Activated CD8-positive, alpha-beta T cell treated with anti-CD3 and anti-CD28 coated beads for 36 hours (primary cell): ENCODE measurements at places on chromosomes 5 and 9.

- DNase-seq, result no peak
Observed at GRCh38 chr5:34526682-34527305, 129.3 kb upstream of the RAI14 start.

GRCh38 chr5:33299621-33300208 is 141.1 kb upstream of the TARS1 start:
- no peak for DNase-seq

DNA sequence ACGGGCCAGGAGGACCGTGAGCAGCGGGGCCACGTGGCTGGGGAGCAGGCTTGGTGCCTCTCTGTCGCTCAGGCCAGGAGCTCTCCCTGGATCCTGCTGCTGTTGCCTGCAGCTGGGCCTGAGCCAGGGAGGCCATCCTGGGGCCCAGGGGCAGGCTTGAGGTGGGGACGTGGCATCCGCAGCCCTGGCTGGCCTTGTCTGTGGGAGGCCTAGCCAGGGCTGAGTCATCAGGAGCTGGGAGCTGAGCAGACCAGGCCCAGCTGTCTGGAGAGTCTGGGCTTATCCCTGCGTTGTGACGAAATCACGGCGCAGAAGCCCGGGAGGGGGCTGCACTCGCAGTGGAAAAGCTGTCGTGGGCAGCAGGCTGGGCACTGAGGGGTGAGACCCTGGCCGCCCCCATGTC is 138.8 kb upstream of the COL5A1 start:
- DNase-seq, result no peak

- DNase-seq, result no peak
Observed at GRCh38 chr9:16106021-16106571, 553.3 kb downstream of the CCDC171 start.

- DNase-seq, result peak; percentile 22
Observed at GRCh38 chr9:840343-840742, 1.2 kb upstream of the DMRT1 start.

- no peak for DNase-seq
Observed at GRCh38 chr9:80496901-80497556, 925.3 kb downstream of the TLE4 start.

DNA sequence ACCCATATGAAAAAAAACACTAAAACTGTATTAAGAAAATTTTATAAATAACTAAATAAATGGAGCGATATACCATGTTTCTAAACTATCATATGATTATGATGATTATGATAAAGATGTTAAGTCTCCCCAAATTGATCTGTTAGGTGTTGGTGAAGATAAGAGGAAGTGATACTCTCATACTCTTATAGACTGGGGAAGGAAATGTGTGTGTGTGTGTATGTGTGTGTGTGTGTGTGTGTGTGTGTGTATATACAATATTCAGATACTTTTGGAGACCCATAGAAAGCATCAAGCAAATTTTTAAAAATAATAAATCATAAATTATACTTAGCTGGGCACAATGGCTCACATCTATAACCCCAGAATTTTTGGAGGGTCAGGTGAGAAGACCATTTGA is 62.9 kb downstream of the TMEM232 start:
- no peak for DNase-seq

DNA sequence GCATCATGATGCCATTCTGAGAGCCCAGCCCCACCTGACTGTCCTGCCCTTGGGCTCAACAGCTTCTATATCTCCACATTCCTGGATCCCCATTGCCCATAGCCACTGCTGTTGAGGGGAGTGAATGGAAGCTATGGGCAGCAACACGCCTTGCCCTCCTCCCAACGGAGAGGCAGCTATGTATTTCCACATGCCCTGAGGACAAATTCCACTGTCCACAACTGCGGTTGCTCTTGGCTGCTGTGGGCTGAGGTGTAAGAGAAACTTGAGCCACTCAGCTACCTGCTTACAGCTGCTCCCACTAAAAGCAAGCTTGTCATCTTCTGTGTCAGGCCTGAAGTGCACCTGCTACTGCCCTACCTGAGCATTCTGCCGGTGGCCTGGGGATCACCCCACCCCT is 222.9 kb downstream of the PSAT1 start:
- DNase-seq, result no peak

GRCh38 chr5:174533751-174534241 is 190.6 kb upstream of the MSX2 start:
- DNase-seq, result no peak

DNA sequence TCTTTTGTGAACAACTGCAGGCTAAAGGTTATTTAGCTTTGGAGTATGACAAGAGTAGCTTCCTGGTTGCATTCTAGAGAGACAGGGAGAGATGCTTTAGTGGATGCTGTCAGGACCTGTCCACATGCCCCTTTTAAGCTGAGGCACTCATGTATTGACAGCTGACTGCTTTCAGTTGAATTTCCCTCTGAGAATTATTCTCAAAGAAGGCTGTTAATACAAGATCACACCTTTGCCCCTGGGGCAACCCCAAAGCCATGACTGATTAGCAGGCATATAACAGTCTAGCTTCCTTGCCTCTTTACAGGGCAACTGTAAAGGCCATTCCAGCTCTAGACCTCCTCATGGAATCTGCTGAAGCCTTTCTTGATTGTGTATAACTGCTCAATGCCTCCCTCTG is 117.6 kb upstream of the ATP10B start:
- no peak for DNase-seq

- no peak for DNase-seq
Observed at GRCh38 chr5:32004404-32004803, 169.7 kb downstream of the GOLPH3 start.

GRCh38 chr5:41925555-41925951 is 472 bp downstream of the FBXO4 start:
- DNase-seq, result peak; percentile 40

DNA sequence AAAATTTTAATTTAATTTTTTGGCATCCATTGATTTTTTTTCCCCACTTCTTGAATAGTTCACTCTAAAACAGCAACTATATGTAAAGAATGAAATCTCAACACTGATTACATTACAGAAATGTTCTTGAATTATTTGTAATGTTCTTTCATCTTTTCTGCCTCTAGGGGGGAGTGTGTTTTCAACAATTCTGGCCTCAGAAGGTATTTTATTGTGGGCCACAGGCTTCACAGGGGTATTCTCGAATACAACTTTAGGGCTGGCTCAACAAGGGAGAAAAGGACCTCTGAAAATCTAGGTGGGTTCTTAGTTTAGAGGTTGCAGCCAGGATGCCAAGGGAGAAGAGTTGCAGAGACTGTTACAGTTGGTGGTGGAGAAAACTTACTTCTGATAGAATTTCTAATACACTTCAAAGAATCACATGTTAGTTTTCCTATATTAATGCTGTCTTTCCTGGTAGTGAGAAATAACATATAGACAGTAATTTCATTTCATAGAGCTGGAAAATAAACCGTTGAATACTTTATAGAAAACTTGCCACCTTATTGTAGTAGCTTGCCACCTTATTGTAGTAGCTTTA is 3.6 kb upstream of the NPR3 start:
- DNase-seq, result no peak

- DNase-seq, result no peak
Observed at GRCh38 chr9:81753436-81753835, 64.1 kb upstream of the TLE1 start.

GRCh38 chr5:87576867-87577266 is 164.1 kb upstream of the CCNH start:
- no peak for DNase-seq

GRCh38 chr5:3301306-3301705 is 294.3 kb upstream of the IRX1 start:
- no peak for DNase-seq

GRCh38 chr5:53575101-53575500 is 14.7 kb downstream of the NDUFS4 start:
- no peak for DNase-seq

DNA sequence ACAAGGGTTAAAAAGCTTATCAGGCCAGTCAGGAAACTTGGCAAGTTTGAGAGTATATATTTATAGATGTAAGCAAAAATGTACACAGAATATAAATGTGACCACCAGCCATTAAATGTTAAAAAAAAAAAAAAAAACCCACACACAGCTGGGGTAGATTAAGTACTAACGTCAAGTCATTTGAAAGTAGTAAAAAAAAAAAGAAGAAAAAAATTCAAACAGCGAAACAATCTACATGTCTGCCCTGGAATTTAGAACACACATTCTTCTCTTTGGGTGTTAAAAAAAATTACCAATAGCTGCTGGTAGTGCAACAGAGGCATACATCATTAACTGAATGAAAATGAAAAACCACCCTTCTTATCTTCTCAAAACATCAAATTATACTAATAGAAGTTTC is 269.7 kb downstream of the MLLT3 start:
- no peak for DNase-seq

- DNase-seq, result no peak
Observed at GRCh38 chr9:88852794-88853193, 138.5 kb upstream of the S1PR3 start.

GRCh38 chr9:4147476-4148230 is 152.2 kb downstream of the GLIS3 start:
- no peak for DNase-seq

DNA sequence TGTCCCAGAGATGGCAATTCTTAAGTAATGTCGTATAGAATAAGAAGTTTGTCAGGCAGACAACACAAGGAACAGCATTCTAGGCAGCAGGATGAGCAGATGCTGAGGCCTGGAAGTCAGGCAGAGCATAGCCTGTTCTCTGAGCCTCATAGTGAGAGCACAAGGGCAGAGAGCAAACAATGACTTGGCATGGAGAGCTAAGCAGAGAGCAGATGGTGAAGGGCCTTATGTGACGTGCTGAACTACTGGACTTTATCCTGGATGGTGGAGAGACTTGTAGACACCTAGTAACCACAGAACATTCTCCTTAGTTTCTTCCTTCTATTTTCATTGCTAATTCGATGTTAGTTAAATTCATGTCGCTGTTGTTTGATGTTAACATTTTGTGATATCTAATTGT is 60.1 kb downstream of the KCTD16 start:
- DNase-seq, result no peak

DNA sequence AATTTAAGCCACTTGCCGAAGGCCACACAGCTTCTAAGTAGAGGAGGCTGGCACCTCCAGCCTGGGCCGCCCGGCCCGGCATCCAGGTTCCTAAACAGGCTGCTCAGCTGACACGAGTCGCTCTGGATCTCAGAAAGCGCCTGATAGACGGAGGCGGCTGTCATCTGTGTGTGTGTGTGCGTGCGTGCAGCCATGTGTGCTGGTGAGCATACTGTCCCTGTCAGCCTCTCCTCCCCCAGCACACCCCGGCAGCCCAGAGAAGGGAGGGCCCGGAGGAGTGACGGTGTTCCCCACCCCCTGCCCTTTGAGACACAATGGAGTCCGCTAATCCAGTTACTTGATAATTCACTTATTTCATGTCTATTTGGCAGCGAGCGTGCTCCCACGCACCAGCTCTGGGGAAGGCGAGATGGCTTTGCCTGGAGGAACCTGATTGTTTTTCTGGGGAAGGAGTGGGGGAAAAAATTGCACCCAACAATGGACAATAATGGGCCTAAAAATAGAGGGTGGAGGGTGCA is 20.0 kb downstream of the NTNG2 start:
- no peak for DNase-seq
